ENCODE measurements at places on chromosomes 4 and X.

- no peak for DNase-seq
Observed at GRCh38 chrX:14073071-14073470, 43.4 kb upstream of the GEMIN8 start.

DNA sequence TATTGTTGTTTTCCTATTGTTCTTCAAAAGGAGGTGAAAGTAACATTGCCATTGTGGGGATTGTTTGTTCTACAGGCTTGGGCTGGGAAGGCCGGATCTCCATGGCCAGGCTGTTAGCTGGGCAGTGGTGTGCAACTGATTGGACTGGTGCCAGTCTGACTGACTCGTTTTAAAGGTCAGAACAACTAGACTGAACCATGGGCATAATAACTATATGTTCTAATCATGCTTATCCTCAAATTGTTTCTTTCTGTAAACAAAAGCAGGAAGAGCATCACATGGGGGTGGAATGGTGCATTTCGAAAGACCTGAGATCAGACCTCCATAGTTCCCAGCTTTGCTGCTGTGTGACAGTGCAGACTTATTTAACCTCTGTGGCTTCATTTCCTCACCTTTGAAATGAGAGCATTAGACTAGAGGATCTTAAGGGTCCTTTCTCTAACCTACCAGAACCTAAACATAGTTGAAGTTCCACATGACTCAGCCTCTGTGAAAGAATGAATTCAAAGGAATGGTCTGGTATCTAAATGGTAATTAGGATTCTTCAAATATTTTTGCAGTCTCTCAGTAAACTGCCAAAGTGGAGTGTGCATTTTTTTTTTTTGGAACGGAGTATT, 66.7 kb upstream of the PGRMC2 start:
- no peak for DNase-seq

- DNase-seq = peak; percentile 28
Observed at GRCh38 chr4:972651-973424, 531 bp downstream of the DGKQ start.

GRCh38 chrX:110944751-110945675, 149.4 kb upstream of the CHRDL1 start:
- DNase-seq = no peak

- DNase-seq = no peak
Observed at GRCh38 chr4:169259271-169259670, 11.5 kb downstream of the SH3RF1 start.

DNA sequence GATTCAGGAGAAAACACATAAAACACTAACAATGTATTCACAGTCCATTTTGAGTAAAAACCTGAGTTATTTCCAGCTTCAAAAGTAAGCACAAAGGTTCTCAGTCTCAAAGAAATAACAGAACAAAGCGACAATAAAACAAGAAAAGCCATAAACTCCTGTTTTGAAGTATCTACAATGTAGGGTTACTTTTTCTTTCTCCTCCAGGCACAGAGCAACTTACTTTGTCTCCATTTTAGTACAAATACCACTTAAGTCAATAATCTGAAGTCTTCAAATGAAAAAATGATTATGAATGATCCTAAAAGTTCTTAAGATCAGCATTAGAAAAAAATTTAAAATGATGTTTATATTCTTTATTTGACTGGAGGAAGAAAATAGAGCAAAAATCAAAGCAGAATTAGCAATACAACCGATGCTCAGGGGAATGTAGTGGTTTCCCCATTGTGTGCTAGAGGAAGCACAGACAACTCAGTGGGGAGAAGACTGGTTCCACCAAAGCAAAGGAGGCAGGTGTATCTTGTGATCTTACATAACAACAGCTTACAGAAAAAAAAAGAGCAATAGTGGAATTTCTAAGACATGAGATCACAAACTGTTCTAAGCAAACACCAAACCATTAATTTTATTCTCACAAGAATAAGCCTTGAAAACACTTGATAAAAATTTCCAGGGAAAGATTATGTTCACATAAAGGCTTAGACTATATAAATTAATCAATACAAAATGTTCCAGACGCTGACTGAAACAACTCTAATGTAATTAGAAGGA, 35.1 kb downstream of the EPHA5 start:
- no peak for DNase-seq

DNA sequence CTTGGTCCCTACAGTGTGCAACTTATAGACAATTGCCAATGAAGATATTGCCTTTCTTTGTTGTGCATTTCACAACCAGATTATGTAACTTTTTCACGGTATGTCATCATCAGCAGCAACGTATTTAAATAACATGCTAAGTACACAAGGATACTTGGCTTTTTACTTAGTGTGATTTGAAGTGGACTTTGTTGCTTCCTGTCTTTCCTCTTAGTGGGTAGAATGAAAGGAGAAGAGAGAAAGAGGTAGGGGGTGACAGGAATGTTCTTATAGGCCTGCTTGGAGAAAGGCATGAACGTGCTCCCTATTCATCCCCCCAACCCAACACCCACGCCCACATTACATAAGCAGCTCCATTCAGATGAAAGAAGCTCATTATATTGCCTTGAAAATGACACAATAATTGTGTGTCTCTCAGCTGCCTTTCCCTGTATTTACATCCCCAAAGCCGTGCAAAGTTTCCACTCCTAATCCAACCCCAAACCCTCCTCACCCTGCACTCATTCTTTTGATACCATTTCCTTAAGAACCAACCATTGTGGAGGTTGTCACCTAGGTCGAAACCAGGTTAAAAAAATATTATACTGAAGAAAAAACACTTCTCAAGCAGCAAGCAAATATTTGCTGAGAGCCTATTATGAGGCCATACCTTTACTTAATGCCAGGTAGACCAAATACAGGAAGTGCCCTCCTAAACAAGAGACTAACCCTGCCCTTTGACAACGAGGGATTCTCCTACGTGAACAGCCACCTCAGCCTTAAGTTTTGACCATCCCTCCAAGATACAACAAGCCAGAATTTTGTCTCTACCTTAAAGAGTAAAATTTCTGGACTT, 25.2 kb upstream of the GK start:
- DNase-seq = no peak

- DNase-seq = no peak
Observed at GRCh38 chr4:51932684-51933083, 87.5 kb downstream of the LRRC66 start.

DNA sequence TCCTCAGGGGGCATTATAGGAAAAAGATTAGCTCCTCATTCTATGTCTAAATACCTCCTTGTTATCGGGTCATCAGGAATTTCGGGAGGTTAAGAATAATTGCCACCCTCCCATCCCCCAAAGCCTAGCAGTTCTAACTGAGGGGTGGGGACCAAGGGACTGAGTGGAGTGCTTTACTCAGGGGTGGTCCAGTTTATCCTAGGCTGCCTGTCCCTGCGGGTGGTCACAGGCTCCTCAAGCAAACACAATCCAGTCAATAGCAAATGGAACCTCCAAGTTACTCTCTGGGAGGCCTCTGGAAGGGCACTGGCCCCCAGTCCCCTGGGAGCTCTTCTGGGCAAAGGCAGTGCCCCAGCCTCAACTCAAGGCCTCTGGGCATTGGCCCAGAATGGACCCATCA, 6.7 kb downstream of the ELF4 start:
- no peak for DNase-seq

GRCh38 chr4:11436673-11437072, 8.0 kb upstream of the HS3ST1 start:
- DNase-seq = no peak

- DNase-seq = no peak
Observed at GRCh38 chrX:30219372-30219771, 4.0 kb downstream of the MAGEB2 start.

GRCh38 chr4:244471-244870, 60.8 kb downstream of the ZNF732 start:
- peak; percentile 38 for DNase-seq

GRCh38 chr4:98642991-98643426, 15.4 kb downstream of the TSPAN5 start:
- no peak for DNase-seq

DNA sequence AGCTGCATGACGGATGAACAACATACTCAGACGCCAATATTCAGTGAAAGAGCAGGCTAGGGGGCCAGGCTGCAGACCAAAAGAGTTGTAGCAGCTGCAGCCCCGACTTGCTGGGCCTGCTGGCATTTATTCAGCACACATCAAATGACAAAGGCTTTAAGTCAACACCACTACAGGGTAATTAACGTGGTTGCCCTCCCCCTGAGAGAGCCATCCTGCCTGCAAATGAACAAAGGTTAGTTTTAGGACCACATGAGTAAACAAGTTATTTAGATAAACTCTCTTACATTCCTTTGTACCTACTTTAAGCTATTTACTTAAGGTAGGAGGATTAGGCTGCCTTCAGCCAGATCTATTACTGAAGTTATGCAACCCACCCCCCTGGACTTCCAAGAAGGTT, 1329.1 kb downstream of the PCDH18 start:
- DNase-seq = no peak

DNA sequence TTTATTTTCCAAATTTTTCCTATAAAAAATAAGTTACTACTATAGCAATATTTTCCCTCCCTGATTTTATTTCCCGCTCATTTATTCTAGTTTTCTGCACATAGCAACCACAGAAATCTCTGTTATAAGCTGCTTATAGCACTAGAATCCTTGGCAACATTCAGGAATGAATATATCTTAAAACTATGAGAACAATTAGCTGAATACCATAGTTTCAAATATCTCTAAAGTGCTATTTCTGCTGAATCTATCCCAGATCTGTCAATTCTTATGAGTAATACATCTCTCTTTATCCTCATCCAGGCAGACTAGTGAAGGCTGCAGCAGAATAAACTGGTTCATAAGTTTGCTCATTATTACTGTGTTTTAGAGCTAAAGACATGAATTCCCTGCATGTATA, 622.9 kb upstream of the DIPK2B start:
- DNase-seq = no peak

Data from stimulated activated CD8-positive, alpha-beta memory T cell treated with anti-CD3 and anti-CD28 coated beads, Interleukin-15, amount 100 ng/mL, for 1 hour (primary cell).